ENCODE measurements at places on chromosomes 4 and X.
A peak's percentile ranks its signal among the peaks of the same experiment; 100 is the strongest.

- DNase-seq = no peak
These were observed 49.3 kb downstream of the C4orf33 start for GRCh38 chr4:129145222-129145730.

- no peak for DNase-seq
These were observed 372.5 kb downstream of the AFF2 start for GRCh38 chrX:148872881-148873280.

DNA sequence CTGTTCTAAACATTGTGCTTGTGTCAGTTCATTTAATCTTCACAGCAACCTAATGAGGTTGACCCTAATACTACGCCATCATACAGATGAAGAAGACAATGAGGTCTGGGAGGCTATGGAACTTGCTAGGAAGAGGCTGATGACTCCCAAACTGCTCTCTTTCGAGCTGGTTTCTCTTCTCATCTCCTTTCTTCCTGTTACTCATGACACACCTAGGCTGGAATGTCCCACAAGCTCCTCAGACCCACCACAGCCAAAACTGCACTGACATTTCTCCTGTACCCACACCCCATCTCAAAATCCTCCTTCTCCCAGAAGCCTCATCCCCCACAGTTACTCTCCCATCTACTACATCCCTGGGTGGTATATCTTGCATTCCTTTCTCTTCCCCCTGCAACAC, 27.4 kb upstream of the PJA1 start:
- no peak for DNase-seq

DNA sequence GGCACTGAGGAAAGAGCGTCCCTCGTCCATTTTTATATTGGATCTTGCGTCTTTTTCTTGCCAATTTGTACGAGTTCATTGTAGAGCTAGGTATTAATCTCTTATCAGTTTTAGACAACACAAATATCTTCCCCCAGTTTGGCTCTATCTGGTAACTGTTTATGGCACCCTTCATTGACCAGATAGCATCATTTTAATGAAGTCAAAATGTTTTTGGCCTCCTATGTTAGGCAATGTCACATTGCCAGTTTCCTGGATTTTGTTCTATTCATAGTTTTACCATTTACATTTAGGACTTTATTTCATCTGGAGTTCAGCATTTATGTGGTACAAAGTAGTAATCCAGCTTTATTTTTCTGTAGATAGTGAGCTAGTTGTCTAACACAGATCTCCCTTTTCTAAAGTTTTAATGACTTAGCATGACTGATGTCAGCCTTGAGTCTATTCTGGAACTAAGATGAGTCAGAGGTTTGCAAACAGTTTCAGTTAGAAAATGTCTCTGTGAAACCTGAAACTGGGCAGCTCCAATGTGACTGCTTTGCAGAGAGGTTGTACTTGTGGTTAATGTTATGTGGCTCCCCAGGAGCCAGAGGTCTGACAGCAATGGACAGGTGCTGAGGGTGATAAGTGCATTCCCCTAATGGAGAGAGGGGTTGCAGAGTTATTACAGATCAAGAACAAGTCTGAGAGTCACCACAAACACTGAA, 5.3 kb upstream of the STBD1 start:
- DNase-seq = peak; percentile 75

GRCh38 chr4:102193145-102193544, 152.1 kb downstream of the SLC39A8 start:
- DNase-seq = no peak

- DNase-seq = no peak
These were observed 128.0 kb upstream of the VEGFC start for GRCh38 chr4:176920694-176921093.

DNA sequence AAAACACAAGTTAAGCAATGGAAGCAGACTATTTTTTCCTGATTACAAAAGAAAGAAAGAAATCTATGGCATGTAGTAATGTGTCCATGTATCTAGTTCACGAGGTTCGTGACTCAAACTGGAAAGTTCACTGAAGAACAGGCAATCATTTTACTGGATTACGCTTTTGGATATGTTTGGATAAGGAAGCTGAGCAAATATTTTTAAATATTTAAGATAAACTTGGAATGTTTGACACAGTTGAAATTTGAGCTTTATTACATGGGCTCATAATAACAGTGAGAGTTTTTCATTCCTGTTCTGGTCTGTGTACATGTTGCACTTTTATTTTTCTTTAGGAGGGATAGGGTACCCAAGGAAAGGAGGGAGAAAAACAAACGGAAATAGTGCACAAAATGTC, 244.2 kb upstream of the GK2 start:
- DNase-seq = peak; percentile 23

- no peak for DNase-seq
These were observed 637.4 kb downstream of the ZNF674 start for GRCh38 chrX:45907786-45908185.

GRCh38 chr4:161121451-161121850, 1042.3 kb downstream of the FSTL5 start:
- DNase-seq = no peak

GRCh38 chr4:37425857-37426256, 181.3 kb downstream of the NWD2 start:
- DNase-seq = no peak

DNA sequence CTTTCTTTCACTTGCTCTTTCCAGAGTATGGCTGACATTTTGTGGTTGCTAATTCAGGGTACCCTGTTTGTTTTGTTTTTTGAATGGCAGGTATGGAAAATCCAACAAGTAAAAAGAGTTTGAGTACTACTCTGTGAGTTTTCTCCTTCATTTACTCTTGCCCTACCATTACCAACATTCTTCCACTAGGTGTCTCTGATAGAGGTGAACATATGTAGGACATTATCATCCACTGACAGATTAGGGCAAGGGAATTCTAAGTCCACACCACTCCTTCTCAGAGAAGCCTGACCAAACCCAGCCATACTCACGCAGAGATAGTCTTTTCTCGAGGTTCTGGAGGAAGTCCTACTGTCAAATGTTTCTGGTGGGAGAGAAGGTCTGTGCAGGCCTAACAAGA, 36.7 kb upstream of the HDAC8 start:
- no peak for DNase-seq

DNA sequence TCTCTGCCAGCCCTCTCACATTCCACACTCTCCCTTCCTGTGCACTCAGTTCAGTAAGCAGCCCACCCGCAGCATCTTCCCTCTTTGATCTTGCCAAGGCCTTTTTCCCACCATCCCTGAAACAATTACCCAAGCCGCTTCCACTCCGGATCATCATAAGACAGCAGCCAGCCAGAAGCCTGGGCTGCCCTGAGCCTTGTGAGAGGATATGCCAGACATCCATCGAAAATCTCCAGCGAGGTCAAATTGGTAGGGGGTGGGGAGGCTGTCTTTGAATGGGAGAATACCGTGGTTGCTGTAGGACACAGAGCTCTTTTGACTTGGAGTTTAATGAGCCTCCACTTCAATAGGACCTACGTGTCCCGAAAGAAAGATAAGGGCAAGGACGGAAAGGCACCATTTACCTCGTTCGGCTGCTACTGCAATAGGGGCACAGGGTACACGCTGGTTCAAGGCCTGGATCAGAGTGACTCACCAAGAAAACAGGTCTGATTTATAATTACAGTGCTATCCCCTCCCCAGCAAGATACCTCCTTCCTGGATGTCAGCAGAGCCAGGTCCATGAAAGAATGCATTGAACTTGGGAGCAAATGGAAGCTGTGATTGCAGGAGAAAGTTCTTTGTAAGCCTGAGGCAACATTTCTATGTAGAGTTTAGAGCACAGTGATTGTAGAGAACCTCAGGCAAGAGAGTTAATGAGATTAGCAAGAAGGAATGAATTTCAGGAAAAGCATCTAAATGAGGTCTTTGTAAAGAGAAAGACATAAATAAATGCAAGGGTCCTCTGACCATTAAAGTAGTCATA, 39.5 kb downstream of the AMOT start:
- DNase-seq = no peak

DNA sequence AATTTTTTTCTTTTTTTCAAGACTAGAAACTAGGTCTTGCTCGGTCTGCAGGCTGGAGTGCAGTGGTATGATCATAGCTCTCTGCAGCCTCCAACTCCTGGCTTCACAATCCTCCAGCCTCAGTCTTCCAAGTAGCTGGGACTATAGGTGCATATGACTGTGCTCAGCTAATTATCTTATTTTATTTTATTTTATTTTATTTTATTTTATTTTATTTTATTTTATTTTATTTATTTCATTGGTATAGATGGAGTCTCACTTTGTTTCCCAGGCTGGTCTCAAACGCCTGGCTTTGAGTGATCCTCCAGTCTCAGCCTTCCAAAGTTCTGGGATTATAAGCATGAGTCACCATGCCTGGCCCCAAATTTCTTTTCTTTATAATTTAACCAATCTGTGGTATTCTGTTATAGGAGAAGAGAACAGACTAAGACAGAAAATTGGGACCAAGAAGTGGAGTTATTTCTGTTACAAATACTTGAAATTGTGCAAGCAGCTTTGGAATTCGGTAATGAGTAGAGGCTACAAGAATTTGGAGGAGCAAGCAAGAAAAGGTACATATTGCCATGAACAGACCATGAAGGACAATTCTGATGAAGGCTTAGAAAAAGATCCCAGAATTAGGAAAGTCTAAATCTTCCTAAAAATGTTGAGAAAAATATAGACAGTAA, 4.0 kb upstream of the PRDM5 start:
- no peak for DNase-seq

GRCh38 chrX:17563515-17563914, 173.8 kb upstream of the SCML1 start:
- peak; percentile 44 for DNase-seq

DNA sequence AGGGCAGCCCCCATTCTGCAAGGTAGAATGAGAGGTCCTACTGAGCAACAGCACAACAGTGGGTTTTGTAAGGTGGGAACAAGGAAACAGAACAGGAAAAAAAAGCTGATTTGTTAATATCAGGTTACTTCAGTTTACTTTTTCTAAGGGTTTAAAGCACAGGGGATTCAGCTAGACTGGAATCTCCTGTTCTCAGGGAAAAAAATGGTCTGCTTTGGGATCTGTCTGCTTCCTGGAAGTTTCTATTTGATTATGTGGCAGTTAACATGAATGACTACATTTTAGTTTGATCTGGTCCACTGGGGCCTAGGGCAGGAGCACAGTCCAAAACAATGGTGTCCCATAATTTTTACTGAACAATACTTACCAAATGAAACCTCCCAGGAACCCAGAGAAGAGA, 104.6 kb downstream of the FBXW7 start:
- no peak for DNase-seq

DNA sequence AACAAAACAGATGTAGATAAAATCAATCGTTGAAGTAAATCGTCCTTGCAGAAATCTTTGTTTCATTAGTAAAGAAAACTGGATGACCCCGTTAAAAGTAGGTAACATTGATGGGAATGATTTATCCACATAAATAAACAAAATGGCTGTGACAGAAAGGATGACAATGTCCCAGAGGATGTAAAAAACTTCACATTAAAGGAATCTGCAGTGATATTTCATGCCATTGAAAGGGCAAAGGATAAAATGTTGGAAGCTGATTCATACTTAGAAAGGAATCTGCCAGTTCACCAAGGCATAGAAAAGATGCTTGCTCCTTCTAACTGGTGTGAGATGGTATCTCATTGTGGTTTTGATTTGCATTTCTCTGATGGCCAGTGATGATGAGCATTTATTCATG, 24.2 kb upstream of the EPGN start:
- DNase-seq = peak; percentile 63

GRCh38 chrX:129654652-129655546, at the start of gene APLN:
APLN (minus strand) TSS chrX:129654956; CDS start chrX:129654630, 326 bp downstream.
- no peak for DNase-seq

DNA sequence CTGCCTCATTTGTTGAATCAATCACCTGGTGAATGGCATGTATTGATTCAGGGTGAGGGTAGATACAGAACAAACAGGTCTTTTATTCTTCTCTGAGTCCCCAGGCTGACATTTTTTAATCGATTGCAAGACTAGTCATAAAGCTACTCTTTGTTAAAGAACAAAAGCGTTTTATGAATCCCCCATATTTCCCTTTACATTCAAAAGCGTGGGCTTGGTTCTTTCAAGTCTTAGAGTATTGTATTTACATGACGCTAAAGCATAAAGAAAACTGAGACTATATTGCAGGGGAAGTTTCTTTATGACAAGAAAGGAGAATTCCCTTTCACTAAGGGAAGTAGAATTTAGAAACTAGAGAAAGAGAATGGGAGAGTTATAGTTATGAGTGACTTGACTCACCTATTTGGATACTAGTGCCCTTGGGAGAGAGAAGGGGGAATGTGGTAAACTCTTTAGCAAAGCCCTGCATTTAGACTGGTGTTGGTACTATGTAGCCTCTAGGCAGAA, 69.3 kb upstream of the PDE5A start:
- DNase-seq = no peak

- no peak for DNase-seq
These were observed 209.8 kb downstream of the KCNIP4 start for GRCh38 chr4:21738821-21739220.

DNA sequence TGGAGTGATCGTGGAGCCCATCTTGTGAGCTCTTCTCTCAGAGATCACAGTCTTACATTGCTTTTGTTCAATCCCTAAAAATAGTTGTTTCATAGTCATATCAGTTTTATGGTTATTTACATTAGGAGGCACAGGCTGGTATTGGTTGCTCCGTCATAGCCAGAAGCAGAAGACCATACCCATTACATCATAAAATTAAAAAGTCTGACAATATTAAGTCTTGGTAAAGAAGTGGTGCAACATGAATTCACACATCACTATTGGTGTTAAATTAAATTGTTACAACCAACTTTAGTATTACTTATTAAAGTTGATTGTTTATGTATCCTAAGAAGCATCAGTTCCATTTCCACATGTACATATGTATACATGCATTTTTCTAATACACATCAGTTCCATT, 84.6 kb downstream of the LARP1B start:
- no peak for DNase-seq

DNA sequence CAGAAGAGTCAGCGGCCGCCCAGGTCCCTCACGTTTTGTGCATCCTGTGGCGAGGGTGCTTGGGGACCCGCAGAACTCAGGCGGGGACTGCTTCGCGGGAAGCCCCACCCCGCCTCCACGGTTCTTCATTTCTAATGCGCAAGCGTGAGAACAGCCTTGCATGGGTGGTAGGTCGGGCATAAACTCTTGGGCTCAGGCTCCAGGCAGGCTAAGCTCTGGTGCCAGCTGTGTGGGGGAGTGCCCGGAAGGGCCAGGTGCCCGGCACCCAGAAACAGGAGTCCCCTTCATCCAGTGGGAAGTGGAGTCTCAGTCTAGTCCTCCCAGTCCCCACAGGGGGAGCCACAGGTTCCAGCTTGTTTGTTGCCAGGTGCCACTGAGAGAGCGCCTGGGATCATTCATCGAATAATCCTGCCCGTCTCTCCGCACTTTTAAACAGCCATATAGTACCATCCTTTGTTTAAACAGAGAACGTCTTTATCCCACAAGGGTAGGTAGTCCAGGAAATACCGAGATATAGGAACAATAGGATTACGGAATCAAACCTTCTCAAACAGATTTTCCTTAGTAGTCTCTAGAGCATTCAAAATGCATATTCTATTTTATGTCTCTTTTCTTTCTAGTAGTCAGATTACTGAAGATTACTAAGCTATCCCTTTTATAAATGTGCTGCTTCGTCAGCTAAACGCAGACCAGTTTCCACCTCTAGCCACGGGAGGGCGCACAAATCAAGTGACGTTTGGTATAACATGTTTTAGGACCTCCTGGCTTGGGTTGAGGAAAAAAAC, 12.7 kb upstream of the RBBP7 start:
- DNase-seq = peak; percentile 53

GRCh38 chr4:90584051-90584450, 456.9 kb downstream of the CCSER1 start:
- no peak for DNase-seq

Data from kidney glomerular epithelial cell (primary cell).